ENCODE measurements at places on chromosomes 1 and 21. TPM values are rescaled to one million over a fixed set of nuclear protein-coding genes. Genes with fewer than 3 reads are reported as not detected.

The CLDN17 gene
- total RNA-seq = not detected

The TP73 gene
- total RNA-seq = 23.6 TPM

The MYCL gene
- 103 TPM for total RNA-seq

The SUSD4 gene
- 3.3 TPM for total RNA-seq

The GNG4 gene
- 0.39 TPM for total RNA-seq

DNA sequence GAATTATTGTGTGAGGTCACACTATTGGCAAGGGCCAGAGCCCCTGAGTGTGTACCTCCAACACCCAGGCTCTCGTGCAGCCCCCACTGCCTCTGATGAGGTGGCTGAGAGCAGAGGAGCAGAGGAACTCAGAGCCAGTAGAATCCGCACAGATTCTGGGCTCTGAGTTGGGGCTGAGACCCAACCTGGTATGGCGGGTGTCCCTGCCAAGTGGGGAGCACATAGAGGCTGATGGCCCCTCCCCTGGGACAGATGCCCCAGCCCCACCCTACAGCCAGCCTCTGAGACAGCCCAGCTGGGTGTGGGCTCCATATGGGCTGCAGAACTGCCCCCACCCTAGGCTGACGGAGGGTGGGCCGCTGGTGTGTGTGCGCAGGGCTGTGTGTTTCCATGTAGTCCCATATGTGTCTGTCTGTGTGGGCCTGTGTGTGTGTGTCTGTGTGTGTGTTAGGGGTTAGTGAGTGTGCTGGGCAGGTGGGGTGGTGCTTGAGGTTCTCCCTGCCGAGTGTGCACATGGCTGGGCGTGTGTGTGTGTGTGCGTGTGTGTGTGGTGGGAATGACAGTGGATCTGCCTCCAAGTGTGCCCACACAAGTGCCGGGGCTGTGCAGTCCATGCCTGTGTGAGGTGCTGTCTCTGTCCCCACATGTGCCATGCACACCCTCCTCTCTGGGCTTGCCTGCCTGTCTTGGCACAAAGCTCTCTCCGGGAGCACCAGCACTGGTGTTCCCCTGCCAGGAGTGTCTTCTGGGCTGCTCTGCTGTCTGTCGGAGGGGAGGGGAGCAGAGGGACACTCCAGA is 24.4 kb downstream of the FOXO6 start:
- no peak for DNase-seq

DNA sequence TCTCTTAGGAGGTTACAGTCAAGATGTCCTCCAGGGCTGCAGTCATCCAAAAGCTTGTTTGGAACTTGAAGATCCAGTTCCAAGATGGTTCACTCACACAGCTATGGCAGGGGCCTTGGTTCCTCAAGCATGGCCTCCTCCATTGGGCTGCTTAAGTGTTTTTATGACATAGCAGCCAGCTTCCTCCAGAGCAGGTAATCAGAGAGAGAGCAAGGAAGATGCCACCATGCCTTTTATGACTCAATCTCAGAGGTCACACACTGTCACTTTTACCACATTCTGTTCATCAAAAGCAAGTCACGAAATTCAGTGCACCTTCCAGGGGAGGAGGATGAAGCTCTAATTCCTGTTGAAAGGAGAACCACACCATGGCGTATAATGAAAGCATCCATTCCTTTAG is 17.1 kb downstream of the ELAPOR1 start:
- no peak for DNase-seq

- no peak for DNase-seq
Observed at GRCh38 chr1:96309783-96310182, 411.8 kb upstream of the PTBP2 start.

DNA sequence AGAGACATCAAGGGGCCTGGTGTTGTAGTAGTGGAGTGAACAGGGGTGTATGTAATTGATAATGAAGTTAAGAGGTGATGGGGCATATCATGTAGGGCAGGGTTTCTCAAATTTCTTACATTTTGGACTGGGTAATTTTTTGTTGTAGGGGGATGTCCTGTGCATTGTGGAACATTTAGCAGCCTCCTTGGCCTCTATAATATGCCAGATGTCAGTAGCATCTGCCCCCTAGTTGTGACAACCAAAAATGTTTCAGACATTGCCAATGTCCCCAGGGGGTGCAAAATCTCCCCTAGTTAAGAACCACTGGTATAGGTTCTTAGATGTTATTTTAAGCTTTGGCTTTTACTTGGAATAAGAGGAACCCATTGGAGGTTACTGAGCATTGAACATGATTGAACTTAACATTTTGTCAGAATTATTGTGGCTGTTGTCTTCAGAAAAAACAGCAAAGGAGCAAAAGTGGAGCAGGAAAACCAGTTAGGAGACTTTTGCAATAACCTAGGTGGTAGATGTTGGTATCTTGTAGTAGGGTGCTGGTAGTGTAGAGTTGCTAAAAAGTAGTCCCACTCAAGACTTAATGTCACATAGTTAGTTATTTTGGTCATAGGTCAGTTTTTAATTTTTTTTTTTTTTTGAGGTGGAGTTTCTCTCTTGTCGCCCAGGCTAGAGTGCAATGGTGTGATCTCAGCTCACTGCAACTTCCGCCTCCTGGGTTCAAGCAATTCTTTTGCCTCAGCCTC is 6.2 kb downstream of the ZNF326 start:
- no peak for DNase-seq

- no peak for DNase-seq
Observed at GRCh38 chr1:38533772-38534472, 325.6 kb downstream of the RRAGC start.

- DNase-seq = no peak
Observed at GRCh38 chr1:232628335-232629249, 1.3 kb downstream of the SIPA1L2 start.

GRCh38 chr1:24893431-24893830 is 36.6 kb downstream of the RUNX3 start:
- no peak for DNase-seq

- DNase-seq = no peak
Observed at GRCh38 chr1:47522935-47523834, 85.3 kb downstream of the FOXD2 start.

DNA sequence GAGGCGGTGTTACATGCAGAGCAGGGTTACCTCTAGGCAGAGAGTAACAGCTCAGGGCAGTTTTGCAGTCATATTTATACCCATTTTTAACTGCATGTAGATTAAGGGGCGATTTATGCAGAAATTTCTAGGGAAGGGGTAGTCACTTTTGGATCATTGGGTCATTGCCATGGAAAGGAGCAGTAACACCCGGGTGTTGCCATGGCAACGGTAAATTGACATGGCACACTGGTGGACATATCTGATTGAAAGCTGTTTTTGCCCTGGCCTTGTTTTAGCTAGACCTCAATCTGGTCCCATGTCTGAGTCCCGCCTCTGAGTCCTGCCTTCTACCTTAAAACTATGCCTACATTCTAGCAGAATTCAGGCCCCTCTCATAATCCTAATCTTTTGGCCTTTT is 11.8 kb upstream of the USP1 start:
- DNase-seq = no peak

DNA sequence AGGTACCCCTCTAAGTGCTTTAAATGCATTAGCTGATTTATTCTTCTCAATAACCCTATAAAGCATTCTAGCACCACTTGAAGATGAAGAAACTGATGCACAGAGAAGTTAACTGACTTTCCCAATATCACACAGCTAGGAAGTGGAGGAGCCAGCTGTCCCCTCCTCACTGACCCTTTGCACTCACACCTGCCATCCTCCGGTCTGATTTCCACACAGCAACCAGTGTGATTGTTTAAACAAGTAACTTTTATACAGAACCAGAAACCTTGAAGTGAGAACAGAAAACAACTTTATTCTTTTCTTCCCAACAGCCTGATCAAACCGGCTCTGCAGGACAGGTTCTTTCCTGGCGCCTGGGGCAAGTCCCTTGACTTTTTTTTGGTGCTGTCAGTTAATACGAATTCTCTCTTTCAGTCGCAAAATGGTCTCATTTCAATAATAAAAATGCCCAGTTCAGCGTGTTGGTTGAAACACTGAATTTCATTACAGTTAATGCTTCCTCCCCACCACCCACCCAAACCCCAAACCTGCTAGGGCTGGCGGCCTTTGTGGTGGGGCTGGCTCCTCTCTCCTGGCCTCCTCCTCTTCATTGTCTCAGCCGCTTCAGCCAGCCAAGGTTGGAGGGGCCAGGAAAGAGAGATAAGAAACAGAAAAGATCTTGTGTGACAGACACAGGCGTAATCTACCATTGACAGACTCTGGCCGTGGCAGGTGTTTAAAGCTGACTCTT is 26.4 kb upstream of the EEIG2 start:
- no peak for DNase-seq

DNA sequence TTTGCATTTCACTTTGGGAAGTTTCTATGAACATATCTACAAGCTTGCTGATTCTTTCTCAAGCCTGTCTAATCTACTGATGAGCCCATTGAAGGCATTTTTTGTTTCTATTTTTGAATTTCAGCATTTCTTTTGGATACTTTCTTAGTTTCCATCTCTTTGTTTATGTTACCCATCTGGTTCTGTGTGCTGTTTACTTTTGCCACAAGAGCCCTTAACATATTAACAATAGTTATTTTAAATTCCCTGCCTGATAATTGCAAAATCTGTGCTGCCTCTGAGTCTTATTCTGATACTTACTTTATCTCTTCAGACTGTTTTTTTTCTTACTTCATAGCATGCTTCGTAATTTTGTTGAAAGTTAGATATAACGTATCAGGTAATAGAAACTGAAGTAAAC is 75.8 kb upstream of the ZRANB2 start:
- no peak for DNase-seq

Measured in lower leg skin (tissue), 4 donors.